NCI-H1930 (cell line): ENCODE measurements at places on chromosomes 12 and 14.

DNA sequence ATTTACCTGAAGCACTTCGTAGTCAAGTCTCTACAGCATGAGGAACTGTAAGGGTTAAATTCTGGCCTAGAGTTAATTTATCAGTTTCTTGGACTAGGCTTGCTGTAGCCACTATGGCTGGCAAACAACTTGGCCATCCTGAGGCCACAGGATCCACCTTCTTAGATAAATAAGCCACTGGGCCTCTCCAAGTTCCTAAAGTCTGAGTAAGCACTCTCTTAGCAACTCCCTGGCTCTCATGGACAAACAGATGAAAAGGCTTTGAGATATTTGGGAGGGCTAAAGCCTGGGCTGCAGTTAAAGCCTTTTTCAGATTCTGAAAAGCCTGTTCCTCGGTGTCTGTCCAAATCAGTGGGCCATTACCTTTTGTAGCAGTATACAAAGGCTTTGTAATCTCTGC, 675.0 kb downstream of the TMEM121 start:
- no peak for DNase-seq

DNA sequence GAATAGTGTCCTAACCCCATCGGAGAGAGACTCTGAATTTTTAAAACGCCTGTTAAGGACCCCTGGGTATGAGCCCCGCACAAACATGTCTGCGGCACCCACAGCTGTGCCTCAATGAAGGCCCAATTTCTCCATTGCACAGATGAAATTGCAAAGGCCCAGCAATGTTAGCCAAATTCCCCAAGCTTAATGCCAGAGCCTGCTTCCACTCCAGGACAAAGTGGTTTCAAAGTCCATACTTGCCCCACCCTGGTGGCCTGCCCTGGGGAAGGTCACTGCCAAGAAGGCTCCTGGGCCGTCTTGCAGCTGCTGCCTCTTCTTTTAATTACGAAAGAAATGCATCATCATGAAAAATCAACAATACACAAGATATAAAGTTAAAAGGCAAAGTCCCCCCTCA, 1179.7 kb downstream of the VRK1 start:
- no peak for DNase-seq

GRCh38 chr12:6093764-6094163, 30.7 kb downstream of the VWF start:
- DNase-seq = no peak

GRCh38 chr14:36747411-36748184, 85.9 kb downstream of the PAX9 start:
- DNase-seq = no peak

DNA sequence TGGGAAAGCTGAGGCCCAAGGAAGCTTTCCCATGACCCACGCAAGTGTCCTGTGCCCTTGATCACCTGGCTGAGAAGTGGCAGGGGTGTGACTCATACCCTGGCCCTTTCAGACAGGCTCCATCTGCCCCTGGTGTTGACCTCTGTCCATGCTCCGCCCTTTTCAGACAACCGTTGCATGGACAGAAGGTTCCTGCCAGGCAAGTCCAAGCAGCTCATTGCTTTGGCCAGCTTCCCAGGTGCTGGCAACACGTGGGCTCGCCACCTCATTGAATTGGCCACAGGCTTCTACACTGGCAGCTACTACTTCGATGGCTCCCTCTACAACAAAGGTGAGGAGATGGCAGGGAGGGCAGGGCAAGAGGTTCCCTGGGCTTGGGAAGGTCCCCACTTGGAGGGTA, 103.5 kb downstream of the WSCD2 start:
- no peak for DNase-seq

DNA sequence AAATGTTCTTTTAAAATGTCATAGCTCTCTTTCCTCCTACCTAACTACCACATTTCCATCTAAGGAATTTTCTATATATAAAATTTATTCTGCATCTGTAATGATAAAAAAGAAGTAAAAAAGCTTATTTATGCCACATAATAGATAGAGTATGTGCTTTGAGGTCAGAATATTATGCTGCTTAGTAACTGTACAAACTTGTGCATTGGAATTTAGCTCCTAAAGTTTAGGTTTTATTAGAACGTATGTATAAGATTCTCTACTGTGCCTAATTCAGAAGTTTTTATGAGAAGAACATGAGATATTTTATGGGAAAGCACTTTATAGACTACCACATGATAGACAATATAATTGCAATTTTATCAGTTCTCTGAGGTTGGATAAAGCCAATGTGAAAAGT, 384.6 kb downstream of the SLC16A7 start:
- no peak for DNase-seq

GRCh38 chr12:99985631-99986030, 895 bp upstream of the ANKS1B start:
- no peak for DNase-seq

DNA sequence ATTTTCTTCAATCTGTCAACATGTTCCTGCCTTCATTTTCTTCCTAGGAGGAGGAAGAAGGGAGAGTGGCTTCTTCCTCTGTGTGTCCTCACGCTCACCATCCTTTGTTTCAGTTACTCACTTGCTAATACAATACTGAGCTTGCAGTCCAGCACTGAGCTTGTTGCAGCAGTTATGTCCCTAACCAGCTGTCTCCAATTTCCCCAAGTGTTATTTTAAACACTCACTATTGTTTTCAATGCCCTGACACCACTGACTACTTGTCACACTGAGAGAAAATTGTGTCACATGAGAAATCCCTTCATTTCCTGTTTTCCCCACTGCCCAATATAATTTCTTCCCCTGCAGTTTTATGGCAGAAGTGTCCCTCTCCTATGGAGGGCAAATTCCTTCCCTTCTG, 53.4 kb downstream of the HSD17B6 start:
- no peak for DNase-seq

DNA sequence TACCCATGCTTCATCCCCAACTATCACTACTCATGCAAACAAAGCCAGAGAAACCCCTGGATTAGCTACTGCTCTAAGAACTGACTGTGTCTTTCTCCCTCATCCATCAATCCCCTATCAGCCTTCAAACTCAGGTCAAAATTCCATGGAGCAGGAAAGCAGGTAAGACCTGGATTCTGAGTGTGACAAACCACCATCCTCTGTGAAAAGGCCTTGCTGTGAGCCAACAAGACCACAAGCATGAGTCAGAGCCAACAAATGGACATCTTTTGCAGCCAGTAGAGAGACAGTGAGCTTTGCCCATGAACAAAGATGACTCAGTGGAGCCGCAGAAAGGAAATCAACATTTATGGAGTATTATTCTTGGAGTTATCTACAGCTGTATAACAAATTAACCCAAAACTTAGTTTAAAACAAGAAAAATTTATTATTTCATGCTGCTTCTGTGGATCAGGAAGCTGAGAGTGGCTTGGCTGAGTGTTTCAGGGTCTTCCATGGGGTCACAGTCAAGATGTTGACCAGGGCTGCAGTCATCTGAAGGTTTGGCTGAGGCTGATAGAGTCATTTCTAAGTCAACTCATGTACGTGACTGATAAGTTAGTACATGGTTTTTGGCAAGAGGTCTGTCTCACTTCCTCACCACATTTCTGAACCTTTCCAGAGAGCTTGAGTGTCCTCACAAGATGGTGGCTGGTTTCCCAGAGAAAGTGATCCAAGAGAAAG, 61.1 kb downstream of the PITPNM2 start:
- DNase-seq = no peak

DNA sequence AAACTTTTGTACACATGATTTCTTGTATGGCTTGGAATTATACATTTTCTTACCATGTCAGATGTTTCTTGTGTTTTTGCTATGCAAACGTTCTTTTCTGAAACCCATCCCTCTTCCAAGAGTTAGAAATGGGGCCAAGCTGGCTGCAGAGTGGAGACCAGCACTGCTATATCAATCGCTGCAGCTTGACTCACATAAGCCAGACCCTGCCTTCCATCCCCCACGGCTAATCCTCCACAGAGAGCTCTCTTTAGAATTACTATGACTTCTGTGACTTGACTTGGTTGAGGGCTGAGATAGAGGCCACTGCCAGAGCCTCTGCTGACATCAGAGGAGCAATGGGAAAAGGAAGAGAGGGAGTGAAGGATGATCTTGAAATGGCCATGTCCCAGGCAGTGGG, 147.9 kb downstream of the DACT1 start:
- no peak for DNase-seq

DNA sequence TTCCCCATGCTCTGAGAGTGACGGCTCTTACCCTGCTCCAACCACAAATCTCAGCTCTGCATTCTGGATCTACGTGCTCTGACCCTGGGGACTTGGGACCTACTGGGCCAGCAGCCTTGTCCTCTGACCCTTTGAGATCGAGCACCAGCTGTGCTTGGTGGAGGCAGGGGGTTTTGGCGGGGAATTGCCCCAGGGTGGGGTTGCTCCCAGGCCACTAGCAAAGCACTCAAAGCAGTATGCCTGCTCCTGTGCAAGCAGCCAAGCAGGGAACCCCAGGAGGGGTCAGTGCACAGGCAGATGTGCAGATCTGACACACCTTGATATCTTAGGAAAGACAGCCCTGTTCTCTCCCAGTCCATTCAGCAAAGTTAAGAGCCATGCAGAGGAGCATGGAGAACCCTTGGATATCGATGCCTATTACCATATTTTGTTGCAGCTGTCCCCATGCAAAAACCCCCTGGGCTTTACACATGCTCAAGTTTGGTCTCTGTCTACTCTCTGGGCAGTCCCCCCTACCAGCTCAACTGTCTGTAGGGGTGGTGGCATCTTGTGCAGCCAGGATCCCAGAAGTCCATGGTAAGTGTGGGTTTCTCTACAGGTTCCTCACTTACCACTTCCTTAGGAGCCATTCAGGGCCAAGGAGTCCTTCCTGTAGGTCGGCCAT, 319.0 kb downstream of the TMTC2 start:
- DNase-seq = no peak

- DNase-seq = no peak
Observed at GRCh38 chr12:124361996-124362395, 67.1 kb downstream of the RFLNA start.

GRCh38 chr12:92034858-92035401, 110.7 kb downstream of the BTG1 start:
- peak; percentile 27 for DNase-seq

DNA sequence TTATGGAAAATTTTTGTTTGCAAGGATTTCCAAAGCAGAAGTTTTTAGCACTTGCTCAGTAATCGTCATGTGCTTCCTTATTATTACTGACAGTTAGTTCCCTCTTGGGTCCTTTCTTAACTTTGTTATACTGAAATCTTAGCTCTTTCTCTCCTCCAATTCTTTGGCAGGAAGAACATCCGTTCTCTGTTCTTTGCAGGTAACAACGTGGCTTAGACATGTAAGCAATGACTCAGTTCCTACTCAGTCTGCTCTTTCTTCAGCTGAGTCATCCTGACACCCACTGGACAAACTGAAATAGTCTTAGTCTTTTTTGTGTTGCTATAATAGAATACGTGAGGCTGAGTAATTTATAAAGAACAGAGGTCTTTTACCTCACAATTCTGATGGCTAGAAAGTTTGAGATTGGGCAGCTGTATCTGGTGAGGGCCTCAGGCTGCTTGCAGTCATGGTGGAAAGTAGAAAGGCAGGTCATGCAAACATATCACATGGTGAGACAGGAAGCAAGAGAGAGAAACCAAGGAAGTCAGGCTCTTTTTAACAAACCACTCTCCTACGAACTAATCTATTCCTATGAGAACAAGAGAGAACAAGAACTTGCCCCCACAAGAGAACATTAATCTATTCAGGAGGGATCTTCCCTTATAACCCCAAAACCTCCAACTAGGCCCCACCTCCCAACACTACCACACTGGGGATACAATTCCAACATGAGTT, 49.2 kb downstream of the TESPA1 start:
- DNase-seq = no peak

GRCh38 chr14:21033133-21033698, 1.4 kb downstream of the RNASE13 start:
- DNase-seq = no peak

DNA sequence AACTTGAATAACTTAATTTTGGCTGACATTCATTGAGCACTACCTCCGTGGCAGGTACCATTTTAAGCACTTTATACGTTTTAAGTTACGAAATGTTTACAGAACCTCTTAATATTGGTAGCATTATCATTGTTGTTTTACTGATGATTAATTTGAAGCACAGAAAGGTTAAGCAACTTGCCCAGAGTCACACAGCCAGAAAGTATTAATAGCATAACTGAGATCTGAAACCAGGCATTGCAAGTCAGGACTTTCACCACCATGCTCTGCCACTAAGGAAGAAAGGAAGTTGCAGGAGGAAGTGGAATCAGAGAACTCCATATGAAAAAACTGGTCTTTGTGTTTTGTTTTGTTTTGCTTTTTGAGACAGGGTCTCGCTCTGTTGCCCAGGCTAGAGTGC, 28.2 kb upstream of the BCAT1 start:
- no peak for DNase-seq

- no peak for DNase-seq
Observed at GRCh38 chr12:6891646-6892001, 13.0 kb upstream of the LRRC23 start.

- no peak for DNase-seq
Observed at GRCh38 chr14:104813286-104813685, 12.4 kb downstream of the ZBTB42 start.

DNA sequence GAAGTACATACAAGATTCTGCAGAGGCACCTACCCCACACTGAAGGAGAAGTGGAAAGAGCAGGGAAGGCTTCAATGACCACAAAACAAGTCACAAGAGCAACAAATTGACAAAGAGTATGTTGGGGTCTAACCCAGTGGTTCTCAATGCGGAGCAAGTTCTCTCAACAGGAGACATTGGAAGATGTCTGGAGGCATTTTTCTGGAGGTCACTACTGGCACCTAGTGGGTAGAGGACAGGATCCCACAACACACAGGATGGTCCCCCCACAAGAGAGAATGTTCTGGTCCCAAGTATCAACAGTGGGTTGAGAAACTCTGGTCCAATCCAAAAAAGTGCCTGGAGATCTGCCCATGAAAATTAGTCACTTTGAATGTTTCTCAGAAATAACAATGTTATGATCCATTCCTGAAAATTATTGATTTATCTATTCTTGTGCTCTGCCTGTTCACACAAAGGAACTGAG, 3.4 kb downstream of the SSH1 start:
- no peak for DNase-seq

GRCh38 chr12:31018790-31019505, 54.7 kb upstream of the DDX11 start:
- DNase-seq = no peak

GRCh38 chr14:24316597-24316950, 5.3 kb downstream of the LTB4R start:
- DNase-seq = no peak
